ENCODE measurements at places on chromosomes 7 and 10.
A peak's percentile ranks its signal among the peaks of the same experiment; 100 is the strongest.

- DNase-seq: no peak
Observed at GRCh38 chr7:103658055-103659005, 212.3 kb upstream of the SLC26A5 start.

DNA sequence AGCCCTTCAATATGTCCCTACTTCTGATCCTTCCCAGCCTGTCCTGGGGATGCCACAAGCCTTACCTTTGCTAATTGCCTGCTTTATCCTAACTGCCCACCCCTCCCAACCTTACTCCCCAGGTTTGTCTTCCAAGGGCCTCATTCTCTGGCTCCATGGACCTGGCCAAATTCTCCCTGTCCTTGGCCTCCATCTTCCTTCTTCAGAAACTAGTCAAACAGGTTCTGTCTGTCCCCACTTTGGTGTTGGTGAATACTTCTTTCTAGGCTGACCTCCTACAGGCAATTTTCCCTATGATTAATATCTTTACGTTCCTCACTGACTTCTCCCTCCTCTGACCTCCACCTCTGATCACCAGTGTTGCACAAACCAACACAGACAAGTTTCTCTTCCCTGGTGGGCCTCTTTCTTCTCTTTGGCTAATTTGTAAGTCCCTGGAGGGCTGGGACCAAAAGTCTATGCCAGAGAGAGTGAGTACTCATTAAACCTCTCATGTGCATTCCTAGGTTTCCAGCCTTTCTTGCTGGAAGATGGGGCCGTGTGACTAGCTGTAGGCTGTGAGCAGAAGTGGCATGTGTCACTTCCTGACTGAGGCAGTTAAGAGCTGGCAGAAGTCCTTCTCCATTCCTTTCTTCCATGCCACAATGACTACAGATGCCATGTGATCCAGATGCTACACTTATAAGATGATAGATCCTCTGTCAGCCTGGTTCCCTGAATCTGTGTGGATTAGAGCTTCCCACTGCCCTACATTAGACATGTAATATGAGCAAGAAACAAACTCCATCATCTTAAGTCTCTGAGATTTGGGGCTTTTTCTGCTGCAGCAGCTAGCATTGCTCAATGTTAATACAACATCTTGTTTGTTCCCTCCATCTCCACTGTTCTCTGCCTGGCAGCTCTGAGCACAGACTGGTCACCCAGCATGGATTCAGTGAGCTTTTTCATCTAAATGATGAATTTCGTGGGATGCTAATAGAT lies 382.7 kb downstream of the RPS24 start:
- no peak for DNase-seq

DNA sequence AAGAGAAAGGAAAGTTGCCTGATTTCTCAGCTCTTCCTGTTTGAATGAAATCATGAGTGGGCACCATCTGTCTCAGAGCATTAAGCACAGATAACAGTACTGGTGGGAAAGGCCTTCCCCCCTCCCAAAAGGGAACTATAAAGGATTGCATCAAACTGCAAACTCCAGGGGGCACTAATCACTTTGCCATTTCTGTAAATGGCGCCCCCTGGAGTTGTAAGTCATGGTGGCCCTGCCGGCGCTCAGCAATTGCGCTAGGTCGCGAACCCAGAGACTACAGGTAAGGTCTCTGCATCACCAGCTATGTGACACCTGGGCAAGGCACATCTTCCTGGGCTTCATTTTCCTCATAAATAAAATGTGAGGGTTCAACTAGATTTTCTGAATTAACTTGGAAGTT lies 11.1 kb downstream of the LRRC4 start:
- DNase-seq: peak; percentile 11

DNA sequence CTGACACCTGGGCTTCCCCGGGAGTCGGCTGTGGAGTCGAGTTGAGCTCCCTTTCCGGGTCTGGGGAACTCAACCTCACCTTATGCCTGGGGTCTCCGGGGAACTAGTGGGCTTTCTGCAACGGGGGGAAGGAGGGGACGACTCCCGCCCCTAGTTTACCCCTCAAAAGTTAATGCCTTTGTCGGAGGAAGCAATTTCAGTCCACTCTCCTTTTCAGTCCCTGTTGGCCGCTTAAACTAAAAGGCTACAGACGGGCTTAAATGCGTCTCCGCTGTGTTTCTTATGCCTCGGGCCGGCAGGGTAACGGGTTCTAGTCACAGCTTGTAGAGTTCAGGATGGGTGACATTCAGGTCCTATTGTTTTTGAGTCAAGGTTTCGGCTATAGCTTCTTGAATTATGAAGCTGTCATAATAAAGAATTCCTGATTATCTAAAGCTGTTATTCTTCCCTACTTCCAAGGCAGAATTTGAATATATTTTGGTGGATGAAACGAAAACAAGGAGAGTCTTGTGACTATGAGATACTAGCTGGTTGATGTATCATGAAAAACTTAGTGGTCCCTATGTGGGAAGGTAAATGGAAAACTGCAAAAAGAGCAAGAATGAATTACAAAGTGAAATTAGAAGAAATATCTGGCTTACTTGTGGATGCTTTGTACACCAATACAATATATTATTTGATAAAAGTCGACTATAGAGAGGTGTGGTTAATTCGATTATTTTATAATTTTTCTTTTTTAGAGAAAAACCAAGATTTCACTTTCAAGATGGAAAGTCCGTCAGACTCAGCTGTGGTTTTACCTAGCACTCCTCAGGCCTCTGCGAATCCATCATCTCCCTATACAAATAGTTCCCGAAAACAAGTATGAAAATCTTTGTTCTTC lies 495 bp downstream of the SFR1 start:
- no peak for DNase-seq

DNA sequence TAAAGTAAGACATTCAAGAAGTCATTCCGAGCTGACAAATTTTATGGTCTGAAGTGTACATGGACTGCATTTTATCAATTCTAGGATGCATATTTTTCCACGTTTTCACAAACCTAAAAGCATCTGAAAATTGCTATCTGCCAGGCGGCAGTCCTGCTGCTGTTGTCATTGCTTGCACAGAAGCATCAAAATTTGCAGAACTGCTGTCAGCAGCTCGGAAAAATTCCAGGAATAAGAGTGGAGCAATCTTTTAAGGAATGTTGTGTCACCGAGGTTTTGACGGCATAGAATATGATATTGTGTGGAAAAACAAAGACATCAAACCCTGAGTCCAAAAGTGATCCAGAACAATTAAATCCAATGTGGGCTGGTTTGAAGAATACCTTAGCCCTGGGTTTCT lies 61.4 kb downstream of the CHCHD3 start:
- DNase-seq: no peak

DNA sequence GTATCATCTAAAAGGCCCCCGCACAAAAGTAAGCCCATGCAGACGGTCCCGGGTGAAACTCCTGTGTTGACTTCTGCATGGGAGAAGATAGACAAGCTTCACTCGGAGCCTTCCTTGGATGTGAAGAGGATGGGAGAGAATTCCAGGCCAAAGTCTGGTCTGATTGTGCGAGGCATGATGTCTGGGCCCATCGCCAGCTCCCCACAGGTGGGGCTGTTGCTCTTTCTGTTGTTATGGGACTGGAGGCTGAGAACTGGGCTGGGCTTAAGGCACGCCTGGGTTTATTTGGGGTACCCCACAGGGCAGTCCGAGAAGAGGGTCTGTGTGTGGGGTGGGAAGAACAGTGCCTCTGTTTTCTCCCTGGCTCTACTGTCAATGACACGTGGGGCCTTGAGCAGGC lies 14.6 kb downstream of the MINDY4 start:
- no peak for DNase-seq

GRCh38 chr10:52706332-52707070 lies 66.1 kb downstream of the MBL2 start:
- DNase-seq: no peak

GRCh38 chr7:116240024-116240668 lies 29.8 kb downstream of the TES start:
- no peak for DNase-seq

GRCh38 chr10:31536302-31536701 lies 217.3 kb downstream of the ZEB1 start:
- no peak for DNase-seq

DNA sequence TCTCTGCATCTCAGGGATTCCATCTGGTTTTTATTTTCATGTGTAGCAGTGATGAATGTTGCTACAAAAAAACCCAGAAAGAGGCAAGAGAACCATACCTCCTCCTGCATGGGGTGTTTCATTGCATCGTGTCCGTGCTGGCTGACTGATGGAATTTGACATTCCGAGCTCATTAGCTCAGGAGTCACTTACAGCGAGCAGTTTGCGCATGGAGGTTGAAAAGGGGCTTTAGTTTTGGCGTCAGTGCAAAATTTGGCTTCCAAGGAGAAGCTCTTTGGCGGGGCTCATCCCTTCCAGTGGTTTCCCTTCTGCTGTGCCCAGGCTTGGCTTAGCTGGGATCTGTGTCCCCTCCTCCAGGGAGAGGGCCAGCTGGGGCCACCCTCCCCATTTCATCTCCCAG lies 25.8 kb downstream of the EMX2 start:
- no peak for DNase-seq

GRCh38 chr10:102644066-102644645 lies at the start of gene TRIM8:
Gene TRIM8 (plus strand): TSS chr10:102644479. CDS start chr10:102644618, 139 bp downstream.
- DNase-seq: no peak

DNA sequence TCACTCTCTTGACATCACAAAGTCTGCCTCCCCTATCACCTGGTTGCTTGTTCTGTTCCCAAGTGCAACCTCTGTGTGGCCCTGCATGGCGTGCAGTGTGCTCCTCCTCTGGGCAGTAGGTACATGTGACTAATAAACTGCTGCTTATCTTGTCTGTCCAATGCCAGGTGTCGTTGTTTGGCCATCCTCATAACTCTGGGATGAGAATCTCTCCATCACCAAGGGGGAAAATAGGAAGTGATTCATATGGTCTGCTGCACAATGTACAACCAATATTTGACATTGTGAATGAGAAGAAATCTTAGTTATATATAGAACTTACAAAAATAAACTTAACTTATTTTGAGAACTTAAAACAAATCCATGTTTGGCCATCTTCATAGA lies 135.2 kb downstream of the INHBA start:
- no peak for DNase-seq

GRCh38 chr10:106571192-106571946 lies 593.1 kb downstream of the SORCS1 start:
- no peak for DNase-seq

DNA sequence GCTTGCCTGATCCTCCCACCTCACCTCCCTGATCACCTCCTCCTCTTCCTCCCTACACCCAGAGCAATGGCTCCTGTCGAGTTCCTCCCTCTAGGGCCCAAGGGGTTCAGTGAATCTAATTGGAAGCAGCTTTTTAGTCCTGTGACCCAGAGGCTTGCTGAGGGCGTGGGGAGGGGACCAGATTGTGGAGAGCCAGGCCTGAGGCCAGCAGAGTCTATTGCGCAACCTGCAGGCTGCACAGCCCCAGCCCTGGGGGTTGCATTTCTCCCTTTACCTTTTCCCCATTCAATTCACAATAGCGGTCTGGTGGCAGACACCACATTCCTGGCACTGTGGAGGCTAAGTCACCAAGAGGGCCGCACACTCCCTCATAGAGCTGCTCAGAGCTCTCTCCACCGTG lies 32.5 kb downstream of the GHRHR start:
- DNase-seq: no peak

DNA sequence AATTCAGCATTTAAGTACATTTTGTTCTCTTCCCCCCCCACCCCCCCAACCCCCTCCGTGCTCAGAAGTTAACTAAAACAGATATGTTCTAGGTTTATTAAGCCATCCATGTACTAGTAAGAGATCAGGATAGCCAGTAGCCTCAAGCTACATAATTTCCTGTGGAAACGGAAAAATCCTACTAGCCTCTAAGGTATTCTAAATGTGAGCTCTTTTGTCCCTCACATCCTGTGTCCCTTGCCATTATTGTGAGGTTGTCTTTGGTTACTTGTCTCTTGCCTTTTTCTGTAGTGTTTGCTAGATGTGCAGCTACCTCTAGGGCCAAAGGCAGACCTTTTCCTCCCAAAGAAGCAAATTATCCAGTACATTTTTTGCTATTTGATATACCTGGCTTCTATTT lies 92.1 kb downstream of the BTRC start:
- DNase-seq: no peak

GRCh38 chr7:86964973-86965726 lies 94.3 kb downstream of the ELAPOR2 start:
- DNase-seq: no peak

DNA sequence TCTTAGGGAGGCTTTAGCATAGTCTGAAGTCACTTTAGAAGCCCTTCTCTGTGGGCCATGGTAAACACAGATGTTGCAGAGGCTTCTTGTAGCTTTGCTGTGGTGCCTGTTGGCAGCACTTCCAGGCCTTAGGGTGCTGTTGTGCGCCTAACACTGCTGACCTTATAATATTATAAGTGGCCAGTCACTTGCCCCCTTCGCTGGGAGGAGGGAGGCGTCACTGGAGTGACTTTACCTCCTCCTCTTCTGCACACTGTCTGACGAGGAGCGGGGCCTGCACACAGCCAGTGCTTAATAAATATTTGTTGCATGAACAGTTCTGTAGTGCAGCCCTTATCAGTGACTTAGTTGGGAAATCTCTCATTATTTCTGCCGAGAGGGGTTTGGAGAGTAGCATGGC lies 63.3 kb downstream of the WDR37 start:
- no peak for DNase-seq

- no peak for DNase-seq
Observed at GRCh38 chr7:28705350-28705749, 252.8 kb downstream of the TRIL start.

DNA sequence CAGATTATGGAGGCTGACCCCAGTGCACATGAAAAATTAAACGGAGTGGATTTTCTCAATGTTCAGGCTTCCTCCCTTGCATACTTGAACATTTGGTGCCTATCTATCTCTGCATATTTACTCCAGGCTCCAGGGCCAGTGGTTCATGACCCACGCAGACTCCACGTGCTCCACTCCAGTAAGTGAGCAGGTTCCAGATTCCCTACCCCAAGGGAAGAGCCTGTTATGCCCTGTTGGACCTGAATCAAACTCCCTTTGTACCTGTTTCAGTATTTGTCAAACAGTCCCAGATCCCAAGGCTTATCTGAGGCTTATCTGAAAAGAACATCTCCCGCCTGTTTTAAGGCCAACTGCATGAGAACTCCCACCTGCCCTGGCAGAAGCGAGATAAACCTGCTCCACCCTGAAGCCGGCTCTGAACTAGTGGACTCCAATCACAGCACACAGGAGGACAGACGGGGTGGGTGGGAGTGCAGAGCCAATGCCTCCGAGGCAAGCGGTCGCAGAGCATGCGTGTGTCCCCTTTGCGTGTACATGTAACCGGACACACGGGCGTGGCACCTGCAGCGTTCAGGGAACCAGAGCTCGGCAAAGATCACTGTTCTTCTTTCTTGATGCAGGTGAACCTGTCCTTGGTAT lies 2.3 kb upstream of the FUOM start:
- DNase-seq: no peak

DNA sequence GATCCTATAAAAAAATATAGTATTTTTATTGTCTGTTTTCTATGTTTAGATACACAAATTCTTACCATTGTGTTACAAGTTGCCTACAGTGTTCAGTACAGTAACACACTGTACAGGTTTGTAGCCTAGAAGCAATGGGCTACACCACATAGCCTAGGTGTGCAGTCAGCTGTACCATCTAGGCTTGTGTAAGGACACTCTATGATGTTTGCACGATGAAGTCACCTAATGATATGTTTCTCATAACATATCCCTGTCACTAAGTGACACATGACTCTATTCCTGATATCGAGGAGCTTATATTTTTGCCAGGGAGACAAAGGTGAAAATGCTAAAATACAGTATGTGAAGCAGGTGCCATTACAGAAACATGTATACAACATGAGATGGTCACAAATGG lies 18.6 kb downstream of the ZNF25 start:
- no peak for DNase-seq

- no peak for DNase-seq
Observed at GRCh38 chr7:80057488-80057887, 77.1 kb upstream of the GNAI1 start.

GRCh38 chr7:22156205-22156604 lies 200.7 kb downstream of the RAPGEF5 start:
- DNase-seq: no peak
